ENCODE measurements at places on chromosomes 16 and 17.

- no peak for DNase-seq
These were observed 28.2 kb downstream of the ZFHX3 start for GRCh38 chr16:73019457-73020362.

DNA sequence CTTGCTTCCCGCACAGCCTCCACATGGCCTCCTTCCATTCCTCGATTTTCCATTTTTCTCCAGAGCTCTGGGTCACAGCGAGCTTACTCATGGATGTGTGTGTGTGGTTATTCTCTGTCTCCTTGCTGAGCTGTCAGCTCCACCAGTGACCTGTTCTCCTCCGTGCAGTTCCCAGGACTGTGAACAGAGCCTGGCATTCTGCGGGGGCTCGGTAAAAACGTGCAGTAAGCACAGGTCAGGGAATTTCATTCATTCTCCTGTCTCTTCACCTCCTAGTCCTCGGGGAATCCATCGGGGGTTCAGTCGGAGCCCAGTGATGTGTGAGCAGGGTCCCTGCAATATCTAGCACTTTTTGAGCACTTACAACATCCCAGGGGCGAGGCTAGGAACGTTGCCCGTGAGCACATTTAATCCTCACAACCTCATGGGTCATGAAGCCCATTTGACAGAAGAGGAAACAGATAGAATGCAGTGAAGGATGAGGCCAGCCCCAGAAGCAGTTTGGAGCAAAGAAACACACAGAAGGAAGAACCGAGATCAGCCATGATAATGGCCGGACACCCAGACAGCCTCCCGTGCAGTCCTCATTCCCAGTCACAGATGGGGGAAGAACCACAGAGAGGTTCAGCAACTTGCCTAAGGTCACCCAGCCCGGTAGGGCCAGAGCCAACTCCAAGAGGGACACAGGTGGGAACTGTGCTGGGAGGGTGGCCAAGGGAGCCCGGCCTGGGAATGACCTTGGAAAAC is 183.2 kb upstream of the GSE1 start:
- DNase-seq = no peak

DNA sequence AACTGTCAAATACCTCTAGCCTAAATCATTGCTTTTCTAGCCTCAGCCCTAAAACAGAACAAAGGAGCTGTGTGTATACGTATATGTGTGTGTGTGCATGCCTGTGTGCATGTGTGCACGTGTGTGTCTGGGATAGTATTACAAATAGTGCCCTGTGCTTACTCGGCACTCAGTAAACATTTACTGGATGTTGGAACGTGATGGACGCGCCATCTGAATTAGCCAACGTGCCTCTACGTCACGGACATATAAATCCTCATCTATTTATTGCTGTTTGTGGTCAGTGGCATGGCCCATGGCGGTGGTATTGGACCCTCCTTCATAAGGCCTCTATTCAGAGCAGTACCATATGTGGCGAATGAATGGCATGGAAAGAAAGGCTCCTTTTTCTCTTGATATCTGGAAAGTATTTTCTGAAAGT is 37.5 kb downstream of the WWP2 start:
- DNase-seq = no peak

GRCh38 chr16:57134982-57135381 is 42.6 kb downstream of the CPNE2 start:
- DNase-seq = no peak

DNA sequence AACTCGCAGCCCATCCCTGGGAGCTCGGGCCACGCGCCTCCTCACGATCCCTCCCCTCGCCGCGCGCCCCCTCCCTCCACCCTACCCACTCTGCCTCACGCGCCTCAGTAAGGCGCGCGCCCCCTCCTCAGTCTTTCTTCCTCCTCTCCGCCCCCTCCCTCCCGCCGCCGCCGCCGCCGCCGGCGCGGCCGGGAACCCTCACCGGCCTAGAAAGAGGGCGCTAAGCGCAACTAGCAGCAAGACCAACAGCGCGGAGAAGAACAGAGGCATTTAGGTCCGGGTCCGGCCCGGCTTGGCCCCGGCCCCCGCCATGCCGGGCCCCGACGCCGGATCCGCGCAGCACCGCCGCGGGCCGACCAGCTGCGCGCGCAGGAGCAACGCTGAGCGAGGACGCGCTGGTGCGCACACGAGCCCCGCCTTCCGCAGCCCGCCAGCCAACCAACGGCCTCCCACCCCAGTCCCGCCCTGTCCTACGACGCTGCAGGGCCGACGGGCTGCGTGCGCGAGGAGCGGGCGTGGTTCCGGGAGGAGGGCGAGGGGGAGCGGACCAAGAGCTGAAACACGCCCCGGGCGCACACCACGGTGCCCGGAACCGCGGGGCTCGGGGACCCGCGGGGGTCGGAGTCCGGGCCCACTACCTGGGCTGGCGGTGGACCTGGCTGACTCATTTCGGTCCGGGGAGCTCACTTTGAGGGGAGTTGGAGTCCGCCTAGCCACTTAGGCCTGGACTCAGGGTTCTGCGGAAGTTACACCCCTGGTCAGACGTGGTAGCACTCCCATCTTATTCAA is at the start of gene BLTP2:
Gene BLTP2, minus strand, starts transcription at position 372 of the 789 bp plus-strand sequence. Its CDS starts 102 bp downstream, at position 270.
- peak; percentile 87 for DNase-seq

DNA sequence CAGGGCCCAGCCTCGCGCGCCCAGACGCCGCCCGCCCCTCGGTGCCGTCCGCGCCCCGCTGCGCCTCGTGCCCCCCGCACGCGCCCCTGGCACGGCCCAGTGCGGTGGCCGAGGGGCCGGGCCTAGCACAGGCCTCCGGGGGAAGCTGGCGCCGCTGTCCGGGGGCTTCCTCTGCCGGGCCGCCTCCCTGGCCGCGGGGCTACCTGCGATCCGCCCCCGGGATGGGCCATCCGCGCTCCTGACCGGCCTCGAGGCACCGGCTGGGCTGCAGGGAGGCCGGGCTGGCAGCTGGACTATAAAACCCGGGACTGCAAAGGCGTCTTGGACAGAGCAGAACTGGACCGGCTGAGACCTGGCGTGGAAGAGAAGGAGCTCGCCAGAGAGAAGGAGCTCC is 783 bp downstream of the BHLHA9 start:
- DNase-seq = no peak

DNA sequence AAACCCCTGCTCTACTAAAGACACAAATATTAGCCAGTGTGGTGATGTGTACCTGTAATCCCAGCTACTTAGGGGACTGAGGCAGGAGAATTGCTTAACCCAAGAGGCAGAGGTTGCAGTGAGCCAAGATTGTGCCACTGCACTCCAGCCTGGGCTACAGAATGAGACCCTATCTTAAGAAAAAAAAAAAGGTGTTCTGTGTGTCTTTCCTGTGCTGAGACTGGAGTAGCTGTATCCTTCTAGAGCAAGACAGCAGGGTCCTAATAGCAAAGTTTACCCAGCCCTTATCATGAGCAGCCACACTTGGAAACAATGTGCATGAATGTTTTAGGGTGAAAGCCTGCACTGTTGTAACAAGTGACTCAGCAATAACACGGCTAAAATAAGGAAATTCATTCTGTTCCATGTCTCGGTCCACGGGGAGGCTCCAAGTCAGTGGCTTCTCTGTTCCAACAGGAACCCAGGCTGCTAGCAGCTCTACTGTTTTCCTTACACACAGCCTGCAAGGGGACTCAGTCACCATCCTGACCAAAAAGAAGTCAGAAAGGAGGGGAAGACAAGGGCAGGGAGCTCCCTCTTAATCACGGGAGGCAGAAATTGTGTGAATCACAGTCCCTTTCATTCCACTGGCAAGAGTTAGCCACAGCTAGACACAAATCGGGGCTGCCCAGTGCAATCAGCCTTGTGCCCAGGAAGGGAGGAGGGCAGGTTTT is 7.1 kb upstream of the SLC5A11 start:
- no peak for DNase-seq

DNA sequence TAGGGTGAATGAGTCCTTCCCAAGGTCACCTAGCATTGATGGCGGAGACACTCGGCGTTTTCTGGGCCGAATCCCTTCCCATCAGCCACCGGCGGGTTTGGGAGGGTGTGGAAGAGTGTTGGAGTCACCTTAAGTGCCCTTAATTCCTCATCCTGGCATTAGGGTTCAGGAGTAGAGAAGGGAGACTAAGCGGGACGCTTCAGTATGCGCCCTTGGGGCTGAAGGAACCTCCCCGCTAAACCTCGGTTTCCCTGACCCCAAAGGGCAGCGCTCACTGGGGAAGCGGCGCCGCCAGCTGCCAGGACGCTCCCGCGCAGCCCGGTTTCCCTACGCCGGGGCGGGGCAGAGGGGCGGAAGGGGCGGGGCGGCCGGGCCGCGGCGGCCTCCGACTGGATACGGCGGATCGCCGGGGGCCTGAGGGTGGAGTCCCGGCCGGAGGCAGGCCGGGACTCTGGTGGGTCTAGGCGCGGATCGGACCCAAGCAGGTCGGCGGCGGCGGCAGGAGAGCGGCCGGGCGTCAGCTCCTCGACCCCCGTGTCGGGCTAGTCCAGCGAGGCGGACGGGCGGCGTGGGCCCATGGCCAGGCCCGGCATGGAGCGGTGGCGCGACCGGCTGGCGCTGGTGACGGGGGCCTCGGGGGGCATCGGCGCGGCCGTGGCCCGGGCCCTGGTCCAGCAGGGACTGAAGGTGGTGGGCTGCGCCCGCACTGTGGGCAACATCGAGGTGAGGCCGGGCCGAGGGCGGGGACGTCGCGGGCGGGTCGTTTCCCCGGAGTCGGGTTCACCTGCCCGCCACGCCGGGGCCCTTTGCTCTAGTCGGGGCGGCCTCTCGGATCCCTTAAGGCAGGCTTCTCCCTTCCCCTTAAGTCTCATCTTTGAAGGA is at the start of gene DHRS11:
Gene DHRS11, plus strand, starts transcription at position 446 of the 882 bp plus-strand sequence. Its CDS starts 131 bp downstream, at position 577.
- peak; percentile 38 for DNase-seq

DNA sequence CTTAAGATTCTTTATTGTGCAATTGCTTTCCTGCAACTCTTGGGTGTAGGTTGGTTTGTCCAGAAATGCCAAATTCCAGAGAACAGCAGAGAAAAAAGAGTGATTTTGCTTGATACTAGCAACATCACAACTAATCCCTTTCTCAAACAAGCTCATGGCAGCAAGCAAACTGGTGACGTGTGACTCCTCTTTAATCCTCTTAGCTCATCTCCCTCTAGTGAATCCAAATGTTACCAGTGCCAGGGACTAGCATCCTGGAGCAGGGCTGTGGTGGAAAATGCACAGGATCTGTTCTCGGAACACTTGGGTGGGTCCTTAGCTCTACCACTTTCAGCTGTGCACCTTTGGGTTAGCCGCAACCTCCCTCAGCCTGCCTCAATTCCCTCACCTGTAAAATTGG is 204.0 kb upstream of the CCL2 start:
- no peak for DNase-seq

DNA sequence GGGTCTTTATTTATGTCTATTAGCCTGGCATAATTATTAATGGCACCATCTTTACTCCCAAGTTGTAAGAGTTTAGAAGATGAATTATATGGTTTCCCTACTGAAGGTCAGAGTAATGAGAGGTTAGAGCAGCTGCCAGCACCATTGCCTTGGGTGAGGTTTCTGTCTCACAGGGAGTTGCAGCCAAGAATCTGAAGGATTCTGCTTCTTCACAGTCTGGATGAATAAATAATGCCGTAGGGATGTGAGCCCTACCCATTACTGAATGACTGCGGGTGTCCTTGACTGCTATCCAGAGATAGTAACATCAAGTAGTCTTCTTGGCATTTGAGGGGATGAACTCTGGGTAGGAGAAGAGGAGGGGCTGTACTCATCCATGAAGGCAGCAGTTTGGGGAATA is 52.8 kb upstream of the SMIM36 start:
- no peak for DNase-seq

GRCh38 chr16:65070831-65071432 is 50.9 kb downstream of the CDH11 start:
- no peak for DNase-seq

DNA sequence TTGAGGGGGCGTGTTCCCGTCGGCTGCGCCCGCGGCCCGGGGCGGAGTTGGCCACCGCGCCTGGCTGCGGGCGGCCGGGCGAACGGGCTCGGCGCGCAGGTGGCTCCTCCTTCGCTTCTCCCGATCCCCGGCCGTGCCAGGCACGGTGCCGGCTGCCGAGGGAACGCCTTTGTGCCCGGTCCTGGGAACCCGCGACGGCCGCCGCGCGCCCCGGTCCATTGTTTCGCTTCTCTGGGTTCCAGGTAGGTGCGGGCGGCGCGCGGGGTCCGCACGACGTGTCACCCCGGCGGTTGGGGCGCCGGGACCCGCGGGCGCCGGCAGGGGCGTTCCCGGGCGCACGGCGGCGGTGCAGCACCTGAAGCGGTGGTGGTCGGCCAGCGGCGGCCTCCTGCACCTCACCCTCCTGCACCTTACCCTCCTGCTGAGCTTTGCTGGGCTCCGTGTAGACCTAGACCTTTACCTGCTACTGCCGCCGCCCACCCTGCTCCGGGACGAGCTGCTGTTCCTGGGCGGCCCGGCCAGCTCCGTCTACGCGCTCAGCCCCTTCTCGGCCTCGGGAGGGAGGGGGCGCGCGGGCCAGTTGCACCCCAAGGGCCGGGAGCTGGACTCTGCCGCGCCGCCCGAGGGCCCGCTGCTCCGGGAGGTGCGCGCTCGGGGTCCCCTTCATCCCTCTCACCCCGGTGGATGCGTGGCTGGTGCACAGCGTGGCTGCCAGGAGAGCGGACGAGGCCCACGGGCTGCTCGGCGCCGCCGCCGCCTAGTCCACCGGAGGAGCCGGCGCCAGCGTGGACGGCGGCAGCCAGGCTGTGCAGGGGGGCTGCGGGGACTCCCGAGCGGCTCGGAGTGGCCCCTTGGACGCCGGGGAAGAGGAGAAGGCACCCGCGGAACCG is 99.9 kb downstream of the EFCAB13 start:
- no peak for DNase-seq

DNA sequence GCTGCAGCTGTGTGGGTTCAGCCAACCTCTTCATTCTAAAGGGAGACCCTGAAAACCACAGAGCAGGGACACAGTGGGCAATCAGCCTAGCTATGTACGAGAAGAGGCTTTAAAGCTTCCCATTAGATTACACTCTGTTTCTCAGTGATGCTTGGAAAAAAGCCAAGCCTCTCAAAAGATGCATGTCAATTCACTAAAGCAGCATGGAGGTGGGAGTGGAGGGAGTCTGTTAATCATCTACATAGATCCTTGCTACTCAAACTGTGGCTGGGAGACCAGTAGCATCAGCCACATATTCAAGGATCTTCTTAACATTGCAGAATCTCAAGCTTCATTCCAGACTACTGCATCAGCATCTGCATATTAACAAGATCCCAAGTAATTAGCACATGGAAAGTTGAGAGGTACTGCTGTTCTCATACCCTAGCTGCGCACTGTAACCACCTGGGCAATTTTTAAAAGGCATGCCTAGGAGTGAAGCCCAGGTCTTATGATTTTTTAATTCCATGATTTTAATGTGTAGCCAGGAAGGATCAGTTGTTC is 305.9 kb downstream of the PMP22 start:
- DNase-seq = no peak

- DNase-seq = no peak
These were observed 34.6 kb downstream of the TSC2 start for GRCh38 chr16:2082171-2082982.

GRCh38 chr17:81510785-81511553 is 1.6 kb downstream of the ACTG1 start:
- no peak for DNase-seq

DNA sequence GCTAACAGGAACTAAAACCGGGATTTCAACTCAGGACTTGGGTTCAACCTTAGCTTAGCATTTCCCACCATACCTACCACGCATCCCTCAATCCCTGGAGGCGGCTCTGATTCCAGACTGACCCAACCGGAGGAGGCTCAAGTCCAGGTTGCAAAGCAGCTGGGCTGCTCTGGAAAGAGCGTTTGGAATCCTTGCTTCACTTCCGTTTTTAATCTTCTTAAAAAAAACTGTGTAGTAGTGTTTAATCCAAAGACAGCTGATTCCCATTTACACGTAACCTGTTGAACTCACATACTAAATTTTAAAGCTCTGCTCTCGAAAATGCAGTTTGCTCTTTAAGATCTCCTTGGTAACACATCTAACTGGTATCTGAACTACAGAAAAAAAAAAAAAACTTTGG is 50.0 kb downstream of the NXN start:
- DNase-seq = no peak

GRCh38 chr17:44892250-44892649 is 7.0 kb downstream of the EFTUD2 start:
- no peak for DNase-seq
